Lower lobe of right lung (tissue), 2 donors: ENCODE measurements at places on chromosomes 5 and 9. TPM values are rescaled to one million over a fixed set of nuclear protein-coding genes. Genes with fewer than 3 reads are reported as not detected.

The IRX1 gene
- total RNA-seq, result 6.0 TPM

The NKD2 gene
- 24.1 TPM for total RNA-seq

The AMBP gene
- total RNA-seq, result 1.0 TPM

The BRD3 gene
- total RNA-seq, result 35.5 TPM

The ARID3C gene
- not detected for total RNA-seq

The OR13C2 gene
- total RNA-seq, result not detected

The COL23A1 gene
- total RNA-seq, result 1.2 TPM

The NPR3 gene
- 35.8 TPM for total RNA-seq

The CDHR2 gene
- total RNA-seq, result 0.62 TPM

The C9orf153 gene
- 0.95 TPM for total RNA-seq

The CTSV gene
- 0.32 TPM for total RNA-seq

The FOXI1 gene
- total RNA-seq, result not detected

The LCN1 gene
- total RNA-seq, result not detected

The PCDHB10 gene
- 2.0 TPM for total RNA-seq

The HTR4 gene
- total RNA-seq, result not detected

The ANKRD31 gene
- 0.27 TPM for total RNA-seq
